Aorta (tissue), 5 donors: ENCODE measurements at places on chromosomes 1 and 21. TPM values are rescaled to one million over a fixed set of nuclear protein-coding genes. Genes with fewer than 3 reads are reported as not detected.

GRCh38 chr21:44748621-44749020, 37.2 kb upstream of the TSPEAR start:
- peak; percentile 40 for DNase-seq

DNA sequence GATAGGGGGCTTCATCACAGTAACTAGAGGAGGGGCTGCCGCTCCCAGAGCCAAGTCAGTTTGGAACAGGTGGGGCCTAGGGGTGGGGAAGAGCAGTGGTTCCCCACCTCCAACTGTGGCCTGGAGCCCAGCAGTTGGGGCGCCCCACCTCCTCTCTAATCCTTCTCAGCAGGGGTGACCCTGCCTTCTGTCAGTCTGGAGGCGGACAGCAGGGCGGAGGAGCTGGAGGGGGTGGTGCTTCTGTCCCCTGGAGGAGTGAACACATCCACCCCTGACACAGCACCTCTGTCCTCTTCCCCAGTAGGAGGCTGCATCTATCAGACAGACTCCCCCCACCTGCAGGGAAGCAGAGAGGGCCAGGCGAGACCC, 73.8 kb downstream of the MRPL37 start:
- DNase-seq: no peak

Gene NBL1
- polyA plus RNA-seq: 166 TPM

DNA sequence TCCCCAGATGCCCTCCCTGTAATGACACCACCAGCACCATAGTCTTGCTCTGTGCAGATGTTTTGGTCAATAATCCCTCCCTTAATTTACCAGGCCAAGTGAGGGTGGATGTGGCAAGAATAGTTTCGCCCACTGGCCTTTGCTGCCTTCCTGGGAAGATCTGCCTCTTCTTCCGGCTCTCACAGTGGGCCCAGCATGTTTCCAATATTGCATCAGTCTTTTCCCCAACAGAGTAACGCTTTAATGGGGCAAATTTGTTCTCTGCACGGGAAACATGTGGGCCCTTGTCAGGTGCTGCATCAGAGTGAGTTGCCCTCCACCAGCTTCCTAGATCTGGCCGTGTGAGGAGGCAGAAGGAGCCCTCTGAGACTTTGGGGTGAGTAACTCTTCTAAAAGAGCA, 12.0 kb upstream of the ALX3 start:
- DNase-seq: no peak

DNA sequence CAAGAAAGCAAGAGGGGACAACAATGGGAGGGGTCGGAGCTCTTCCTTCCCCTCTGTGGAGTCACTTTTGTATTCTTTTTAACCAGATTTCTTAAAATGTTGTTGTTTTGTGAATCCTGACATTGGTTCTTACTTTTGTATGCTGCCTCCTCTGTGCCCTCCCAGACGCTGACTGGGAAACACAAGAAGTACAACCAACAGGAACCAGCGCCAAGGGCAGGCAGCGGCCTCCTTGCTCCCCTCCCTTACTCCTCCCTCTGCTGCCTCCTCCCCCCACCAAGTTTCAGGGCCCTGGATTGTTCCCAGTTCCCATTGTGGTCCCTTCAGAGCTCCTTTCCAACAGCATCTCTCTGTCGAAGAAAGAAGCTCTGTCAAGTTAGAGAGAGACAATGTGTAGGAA, 111.1 kb downstream of the BRINP2 start:
- no peak for DNase-seq

DNA sequence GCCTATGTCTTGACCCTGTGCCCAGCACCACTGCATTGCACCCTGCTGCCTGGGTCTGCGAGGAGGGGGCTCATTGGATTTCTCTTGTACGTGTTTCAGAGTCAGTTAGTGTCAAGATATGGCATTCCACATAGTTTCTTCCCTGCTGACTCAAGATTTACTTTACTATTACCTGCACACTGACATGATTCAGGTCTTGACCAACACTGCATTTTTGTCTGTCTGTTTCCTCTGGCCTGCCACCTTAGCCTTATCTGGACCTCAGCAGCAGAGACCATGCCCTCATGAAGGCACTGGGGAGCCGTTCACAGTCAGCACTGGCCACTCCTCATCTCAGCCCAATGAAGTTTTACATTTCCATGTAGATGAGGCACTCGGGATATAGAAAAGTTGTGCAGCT, 155.4 kb downstream of the DHRS3 start:
- DNase-seq: peak; percentile 42

- DNase-seq: no peak
These were observed 95.6 kb downstream of the RERE start for GRCh38 chr1:8721679-8722324.

GRCh38 chr1:202155478-202156021, 4.9 kb downstream of the PTPN7 start:
- peak; percentile 87 for DNase-seq

DNA sequence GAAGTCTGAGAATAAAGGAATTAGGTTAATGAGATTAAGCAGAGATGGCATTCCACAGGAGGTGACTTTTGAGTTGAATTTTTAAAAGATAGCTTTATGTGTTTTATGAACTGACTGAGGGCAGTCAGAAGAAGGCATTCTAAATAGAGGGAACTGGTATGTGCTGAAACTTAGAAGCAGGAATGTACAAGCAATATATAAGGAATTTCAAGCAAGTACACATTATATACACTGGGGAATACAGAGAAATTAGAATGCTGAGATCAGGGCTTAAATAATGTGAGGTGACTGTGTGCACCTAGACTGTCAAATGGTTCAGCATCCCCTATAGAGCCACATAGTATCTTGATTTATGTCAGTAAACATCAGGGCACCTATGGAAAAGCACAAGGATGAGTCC, 19.3 kb downstream of the WNT2B start:
- no peak for DNase-seq

- no peak for DNase-seq
These were observed 14.1 kb downstream of the DYRK3 start for GRCh38 chr1:206649261-206649921.

Gene CCDC27
- polyA plus RNA-seq: not detected

GRCh38 chr1:17979815-17980214, 127.8 kb upstream of the IGSF21 start:
- no peak for DNase-seq

Gene FMN2
- 0.88 TPM for polyA plus RNA-seq

- no peak for DNase-seq
These were observed 84.3 kb downstream of the EXTL2 start for GRCh38 chr1:100810360-100810759.

- no peak for DNase-seq
These were observed 64.2 kb downstream of the CYYR1 start for GRCh38 chr21:26508903-26509302.

GRCh38 chr1:10716840-10717239, 79.6 kb downstream of the CASZ1 start:
- DNase-seq: no peak

GRCh38 chr1:67460676-67461500, 30.7 kb upstream of the SERBP1 start:
- no peak for DNase-seq

- no peak for DNase-seq
These were observed 5.5 kb upstream of the CD1A start for GRCh38 chr1:158248771-158249170.

DNA sequence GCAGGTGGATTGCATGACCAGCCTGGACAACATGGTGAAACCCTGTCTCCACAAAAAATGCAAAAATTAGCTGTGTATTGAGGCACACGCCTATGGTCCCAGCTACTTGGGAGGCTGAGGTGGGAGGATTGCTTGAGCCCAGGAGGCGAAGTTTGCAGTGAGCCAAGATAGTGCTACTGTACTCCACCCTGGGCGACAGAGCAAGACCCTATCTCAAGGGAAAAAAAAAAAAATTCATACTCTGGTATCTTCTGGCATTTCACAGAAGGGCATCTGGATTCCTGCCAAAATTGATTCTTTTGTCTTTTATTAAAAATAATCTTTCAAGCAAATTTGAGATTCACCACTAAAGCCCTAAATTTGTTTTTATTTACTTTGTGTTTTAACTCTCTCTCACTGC, 19.2 kb downstream of the CLIC4 start:
- no peak for DNase-seq

- DNase-seq: no peak
These were observed 119.7 kb upstream of the ADAMTS5 start for GRCh38 chr21:27086630-27087029.

Gene RGS16
- 7.0 TPM for polyA plus RNA-seq
